ENCODE measurements at places on chromosomes 7 and 10.

DNA sequence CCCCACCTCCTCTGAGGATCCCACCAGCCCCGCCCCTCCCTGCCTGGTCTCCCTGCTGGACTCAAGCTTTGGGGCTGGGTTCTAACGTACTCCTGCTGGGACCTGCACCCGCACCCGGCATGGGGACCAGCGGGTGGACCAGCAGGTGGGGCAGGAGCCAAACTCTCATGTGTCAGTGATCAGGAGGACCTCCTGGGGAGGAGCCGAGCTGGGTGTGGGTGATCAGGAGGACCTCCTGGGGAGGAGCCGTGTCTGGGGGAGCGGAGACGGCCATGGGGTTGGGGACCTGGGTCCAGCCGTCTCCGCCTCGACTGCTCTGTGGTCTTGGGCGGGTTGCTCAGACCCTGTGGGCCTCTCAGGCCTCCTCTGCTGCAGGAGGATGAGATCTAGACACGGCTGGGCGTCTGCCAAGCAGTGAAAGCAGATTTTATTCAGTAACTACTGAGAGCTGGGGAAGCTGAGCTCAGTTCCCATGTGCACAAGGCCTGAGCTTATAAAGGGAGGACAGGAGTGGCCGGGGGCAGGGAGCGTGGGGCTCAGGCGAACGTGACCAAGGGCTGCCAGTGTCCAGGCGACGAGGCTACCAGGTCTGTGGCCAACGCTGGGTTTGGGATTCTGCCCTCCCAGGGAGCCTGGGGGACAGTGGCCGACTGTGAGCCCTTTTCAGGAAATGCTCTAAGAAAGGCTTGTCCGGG is 33.6 kb upstream of the UTF1 start:
- no peak for DNase-seq

DNA sequence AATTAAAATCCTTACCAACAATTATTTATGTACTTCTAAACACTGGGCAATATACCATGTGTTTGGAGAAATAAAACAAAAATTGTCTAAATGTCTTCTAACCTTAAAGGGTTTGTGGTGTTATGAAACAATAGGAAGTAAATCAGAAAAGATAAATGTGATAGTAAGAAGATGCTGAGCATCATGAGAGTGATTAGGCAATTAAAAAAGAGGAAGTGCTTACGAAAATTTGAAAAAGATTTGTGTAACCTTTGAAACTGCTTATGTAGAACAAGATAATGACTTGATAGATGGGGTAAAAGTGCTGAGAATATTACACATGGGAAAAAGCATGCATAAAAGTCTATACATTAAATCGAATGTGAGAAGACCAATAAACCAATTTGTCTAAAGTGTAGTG is 573.4 kb upstream of the CNTNAP2 start:
- DNase-seq, result no peak

DNA sequence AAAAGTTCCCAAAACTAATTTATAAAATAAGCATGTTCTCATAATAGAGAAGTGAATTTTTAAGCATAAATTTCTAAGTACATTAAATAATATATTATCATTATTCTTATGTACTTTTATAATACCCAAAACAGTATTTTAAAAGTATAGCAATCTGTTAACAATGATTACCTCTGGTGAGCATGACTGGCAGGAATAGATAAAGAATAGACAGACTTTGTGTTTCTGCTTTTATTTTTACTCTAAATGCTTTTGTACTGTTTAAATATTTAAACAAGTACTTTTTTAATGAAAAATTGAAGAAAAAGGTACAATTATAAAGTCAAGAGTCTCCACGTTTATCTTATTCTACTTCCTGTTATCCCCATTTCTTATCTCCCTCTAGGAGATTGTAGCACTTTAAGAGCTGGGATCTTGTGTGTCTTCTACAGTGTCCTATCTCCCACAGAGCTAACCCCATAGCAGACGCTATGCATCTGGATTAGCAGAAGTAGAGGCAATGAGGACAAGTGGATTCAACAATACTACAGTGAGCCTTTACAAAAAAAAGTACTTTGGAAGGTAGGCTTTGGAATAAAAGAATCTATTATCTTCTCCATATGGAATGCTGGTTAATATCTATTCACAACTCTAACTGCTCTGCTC is 42.9 kb downstream of the IDE start:
- no peak for DNase-seq

DNA sequence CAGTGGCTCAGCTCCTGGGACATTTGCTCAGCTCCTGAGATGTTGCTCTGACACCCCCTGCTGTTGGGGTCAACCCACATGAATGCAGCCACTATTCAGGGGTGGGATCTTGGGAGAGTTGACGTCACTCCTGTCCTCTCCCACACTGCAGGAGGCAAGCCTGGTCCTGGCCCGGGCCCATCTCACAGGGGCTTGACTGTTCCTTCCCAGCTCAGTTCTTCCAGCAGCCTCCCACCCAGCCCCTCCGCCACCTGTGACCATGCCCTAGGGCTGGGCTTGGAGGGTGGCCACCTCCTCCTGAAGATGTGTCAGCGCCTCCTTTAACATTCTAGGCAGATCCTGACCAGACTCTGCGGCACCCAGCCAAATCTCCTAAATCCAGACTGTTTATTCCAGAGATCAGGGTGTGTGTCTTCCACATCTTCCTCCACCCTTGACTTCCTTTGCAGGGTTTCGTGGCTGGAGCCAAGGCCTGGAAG is 19.1 kb upstream of the OPALIN start:
- no peak for DNase-seq

- no peak for DNase-seq
These were observed 50.1 kb upstream of the IFRD1 start for GRCh38 chr7:112400141-112400540.

DNA sequence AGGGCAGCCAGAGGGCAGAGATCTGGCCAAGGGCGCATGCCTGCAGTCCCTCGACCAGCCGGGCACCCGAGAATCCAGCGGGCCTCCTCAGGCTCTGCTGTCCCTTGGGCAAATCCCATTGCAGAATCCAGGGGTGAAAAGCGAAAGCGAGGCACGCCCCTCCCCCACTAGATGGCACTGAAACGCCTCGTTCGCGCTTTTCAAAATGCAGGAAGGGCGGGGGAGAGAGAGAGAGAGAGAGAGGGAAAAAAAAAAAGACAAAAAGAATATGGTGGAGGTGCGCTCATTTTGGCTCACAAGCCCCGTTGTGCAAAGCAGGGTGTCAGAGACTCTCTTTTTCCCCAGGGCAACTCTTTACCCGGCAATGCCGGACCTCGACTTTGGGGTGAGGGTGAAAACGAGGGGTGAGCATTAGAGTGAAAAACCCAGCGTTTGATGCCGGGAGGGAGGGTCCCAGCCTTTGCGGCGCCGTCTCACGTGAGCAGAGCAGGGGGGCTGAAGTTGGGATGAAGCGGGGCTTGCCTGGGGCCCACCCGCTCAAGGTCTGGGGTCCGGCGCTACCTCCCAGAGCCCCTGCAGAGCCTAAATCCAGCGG is 2.5 kb upstream of the TMEM178B start:
- no peak for DNase-seq

- no peak for DNase-seq
These were observed 4.4 kb downstream of the TBX20 start for GRCh38 chr7:35249537-35249907.

- DNase-seq, result no peak
These were observed 2.5 kb downstream of the NIPSNAP2 start for GRCh38 chr7:55966851-55967250.

- DNase-seq, result no peak
These were observed 312.9 kb upstream of the PODXL start for GRCh38 chr7:131869169-131869844.

DNA sequence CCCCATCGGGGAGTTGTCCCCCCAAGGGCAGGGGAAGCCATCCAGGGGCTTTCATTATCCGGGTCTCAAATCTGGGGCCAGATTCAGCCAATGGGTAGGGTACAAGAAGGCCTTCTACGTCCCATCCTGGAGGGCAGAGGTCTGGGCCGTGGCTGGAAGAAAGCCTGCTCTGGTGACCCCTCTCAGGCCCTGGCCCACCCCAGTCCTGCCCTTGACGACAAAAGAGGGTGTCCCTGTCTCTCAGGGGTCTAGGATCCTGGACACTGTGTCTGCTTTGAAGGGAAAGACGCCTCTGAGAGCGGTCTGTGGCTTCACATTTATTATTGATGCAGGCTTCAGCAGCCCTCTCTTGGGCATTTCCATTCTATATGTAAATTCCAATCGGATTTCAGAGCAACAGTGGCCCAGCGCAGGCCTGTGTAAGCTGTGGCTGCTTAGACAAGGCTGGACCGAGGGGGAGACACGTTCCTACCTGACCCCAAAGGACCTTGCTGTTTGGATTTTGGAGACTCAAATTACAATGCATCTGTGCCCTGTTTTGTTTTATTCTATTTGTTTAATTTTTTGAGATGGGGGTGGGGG is 83.2 kb upstream of the BAIAP2L1 start:
- no peak for DNase-seq

- no peak for DNase-seq
These were observed 11.8 kb downstream of the BZW2 start for GRCh38 chr7:16657656-16658279.

DNA sequence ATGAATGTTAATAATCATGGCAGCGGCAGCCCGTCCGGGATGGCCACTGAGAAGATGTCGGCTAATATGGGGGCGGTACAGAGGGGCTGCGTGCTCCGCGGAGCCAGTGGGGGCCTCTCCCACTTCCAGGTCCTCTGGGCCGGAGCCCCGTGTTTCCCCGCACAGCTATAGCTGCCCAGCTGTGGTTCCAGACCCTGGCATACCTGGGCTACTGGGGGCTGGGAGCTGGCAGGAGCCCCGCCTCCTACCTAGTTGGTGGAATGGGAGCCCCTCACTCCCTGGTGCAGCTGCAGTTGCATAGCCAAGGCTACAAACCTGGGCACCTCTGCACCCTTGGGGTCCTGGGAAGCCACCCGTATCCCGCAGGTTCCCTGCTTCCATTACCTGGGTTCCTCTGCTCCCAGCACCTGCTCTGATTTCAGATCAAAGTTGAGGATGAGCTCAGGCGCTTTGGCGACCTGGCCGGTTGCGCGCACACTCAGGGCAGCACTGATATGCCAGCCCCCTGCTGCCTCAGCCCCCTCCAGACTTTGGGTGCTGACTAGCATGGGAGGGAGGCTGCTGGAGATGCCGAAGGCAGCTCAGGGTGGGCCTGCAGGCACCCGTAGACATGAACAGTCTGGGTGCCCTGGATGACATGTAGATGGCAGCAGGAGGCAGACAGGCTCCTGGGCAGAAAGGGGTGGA is 236.5 kb upstream of the SEMA3D start:
- DNase-seq, result no peak

DNA sequence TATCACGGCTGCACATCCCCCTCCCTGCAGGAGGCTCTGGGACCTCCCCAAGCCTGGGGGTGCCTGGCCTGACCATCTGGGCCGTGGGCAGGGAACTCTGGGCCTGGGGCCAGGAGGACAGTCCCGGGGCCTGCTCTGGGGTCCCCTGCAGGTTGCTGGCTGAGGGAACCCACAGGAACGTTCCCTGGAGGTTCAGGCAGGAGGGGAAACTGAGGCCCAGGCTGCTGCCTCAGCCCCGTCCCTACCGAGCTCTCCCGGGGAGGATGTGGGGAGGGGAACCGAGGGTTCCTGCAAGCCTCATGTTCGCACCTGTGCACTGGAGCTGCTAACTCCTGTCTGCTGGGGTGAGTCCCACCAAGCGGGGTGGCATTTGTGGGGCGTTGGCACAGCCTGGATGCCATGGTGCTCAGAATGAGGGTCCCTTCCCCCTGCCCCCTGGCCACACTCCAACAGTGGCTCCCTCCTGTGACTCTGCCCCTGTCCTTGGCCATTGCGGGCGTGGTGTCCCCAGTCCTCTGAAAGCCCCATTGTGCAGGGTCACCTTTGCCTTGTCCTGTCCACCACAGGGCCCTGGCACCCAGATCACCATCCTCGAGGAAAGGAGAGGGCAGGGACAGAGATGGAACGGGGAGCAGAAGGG is 9.4 kb downstream of the ELFN1 start:
- DNase-seq, result no peak

GRCh38 chr10:85888004-85888403 is 478.6 kb downstream of the GRID1 start:
- DNase-seq, result no peak

DNA sequence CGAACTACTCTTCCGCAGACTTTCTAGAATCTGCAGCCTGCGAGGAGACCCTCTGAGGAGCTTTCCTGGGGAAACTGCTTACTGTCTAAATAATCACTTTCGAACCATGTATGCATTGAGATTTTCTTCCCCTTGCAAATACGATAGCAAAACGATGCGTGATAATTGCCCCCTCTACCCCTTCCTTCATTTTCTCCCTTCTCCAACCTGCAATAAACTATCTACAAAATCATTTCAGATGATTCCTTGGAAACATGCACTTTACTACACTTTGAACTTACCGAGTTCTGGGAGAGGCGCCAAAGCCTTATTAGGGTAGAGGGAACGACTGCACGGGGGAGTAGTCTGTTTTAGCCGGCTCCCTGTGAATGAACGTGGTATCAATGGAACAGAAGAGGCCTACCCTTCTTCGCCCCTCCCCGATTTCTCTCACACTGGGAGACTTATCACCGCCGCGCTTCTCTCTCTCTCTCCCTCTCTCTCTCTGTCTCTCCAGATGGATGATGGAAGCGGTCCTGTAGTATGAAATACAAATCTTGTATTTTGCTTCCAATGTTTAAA is at the start of gene FGFBP3:
FGFBP3 (minus strand) TSS at position 370 of the 561 bp plus-strand sequence. CDS start 517 bp downstream, outside the sequence.
- no peak for DNase-seq

DNA sequence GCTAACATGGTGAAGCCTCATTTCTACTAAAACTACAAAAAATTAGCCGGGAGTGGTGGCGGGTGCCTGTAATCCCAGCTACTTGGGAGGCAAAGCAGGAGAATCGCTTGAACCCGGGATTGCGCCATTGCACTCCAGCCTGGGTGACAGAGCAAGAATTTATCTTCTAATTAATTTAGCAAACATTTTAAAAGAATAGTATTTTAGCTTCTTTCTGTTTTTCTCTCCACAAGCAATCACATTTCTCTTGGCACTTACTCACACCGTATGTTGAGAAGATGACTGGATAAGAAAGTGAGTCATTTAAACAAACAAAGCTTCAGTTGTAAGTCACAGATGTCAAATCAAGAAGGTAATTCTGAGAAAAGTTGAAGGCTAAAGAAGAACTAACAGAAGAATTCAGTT is 264.0 kb downstream of the ARL4A start:
- no peak for DNase-seq

DNA sequence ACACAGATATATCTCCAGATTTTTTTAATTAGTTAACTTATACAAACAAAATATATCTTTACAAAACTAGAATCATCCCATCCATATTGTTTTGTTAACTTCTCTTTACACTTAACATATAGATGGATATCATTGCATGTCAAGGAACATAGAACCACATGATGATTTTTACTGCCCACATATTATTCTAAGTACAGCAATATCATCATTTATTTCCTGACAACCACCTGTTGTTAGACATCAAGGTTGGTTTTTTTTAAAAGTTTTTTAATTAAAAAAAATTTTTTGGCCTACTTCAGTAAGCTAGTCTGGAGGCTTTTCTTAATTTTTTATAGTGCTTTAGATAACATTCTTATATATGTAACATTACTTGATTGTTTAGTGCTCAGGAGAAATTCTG is 38.9 kb upstream of the BAMBI start:
- no peak for DNase-seq

GRCh38 chr7:158047391-158048059 is 540.1 kb downstream of the PTPRN2 start:
- DNase-seq, result no peak

DNA sequence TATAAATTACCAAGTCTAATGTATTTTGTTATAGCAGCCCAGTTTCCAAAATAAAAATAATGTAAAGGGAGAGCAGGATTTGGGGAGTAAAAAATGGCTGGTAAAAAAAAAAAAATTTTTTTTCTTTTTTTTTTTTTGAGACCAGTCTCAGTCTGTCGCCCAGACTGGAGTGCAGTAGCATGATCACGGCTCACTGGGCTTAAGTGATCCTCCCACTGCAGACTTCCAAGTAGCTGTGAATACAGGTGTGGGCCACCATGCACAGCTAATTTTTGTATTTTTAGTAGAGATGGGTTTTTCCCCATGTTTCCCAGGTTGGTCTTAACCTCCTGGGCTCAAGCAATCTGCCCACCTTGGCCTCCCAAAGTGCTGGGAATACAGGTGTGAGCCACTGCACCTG is 4.8 kb upstream of the LSM8 start:
- DNase-seq, result no peak

Data from stimulated activated CD4-positive, alpha-beta T cell treated with anti-CD3 and anti-CD28 coated beads, Interleukin-1b, Interleukin-23, amount 100 ng/mL, for 4 hours (primary cell).